ENCODE measurements at places on chromosomes 1 and 21.

DNA sequence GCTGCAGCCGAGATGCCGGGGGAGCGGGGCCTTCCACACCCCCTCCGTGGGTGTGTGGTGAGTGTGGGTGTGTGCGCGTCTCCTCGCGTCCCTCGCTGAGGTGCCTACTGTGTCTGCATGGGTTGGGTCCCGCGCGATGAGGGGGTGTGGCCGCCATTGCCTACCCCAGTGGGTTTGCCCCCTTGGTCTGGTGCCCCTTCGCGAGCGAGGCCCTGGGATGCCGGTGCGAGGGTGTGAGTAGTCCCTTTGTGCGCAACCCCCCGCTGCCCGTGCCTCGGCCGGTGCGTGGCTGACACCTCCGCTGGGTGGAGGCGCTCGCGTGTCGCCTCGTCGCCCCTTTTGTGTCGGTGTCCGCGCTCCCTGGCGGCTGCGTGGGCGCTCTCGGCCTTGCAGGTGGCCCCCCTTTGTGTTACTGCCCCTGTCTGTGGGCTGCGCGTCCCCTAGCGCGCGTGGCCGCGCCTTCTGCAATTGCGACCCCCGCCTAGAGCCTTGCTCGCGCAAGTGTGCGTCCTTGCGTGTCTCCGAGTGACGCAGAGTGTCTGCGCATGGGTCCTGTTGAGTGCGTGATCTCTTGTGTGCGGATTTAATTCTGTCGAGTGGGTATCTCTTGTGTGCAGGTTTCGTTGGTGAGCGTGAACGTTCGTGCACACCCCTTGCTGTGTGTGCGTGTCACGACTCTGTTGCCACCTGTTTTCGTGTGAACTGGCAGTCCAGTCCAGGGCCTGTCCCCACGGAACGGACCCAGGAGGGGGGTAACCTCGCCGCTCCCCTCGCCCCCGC is 553 bp downstream of the TTC3 start:
- DNase-seq = peak; percentile 67

DNA sequence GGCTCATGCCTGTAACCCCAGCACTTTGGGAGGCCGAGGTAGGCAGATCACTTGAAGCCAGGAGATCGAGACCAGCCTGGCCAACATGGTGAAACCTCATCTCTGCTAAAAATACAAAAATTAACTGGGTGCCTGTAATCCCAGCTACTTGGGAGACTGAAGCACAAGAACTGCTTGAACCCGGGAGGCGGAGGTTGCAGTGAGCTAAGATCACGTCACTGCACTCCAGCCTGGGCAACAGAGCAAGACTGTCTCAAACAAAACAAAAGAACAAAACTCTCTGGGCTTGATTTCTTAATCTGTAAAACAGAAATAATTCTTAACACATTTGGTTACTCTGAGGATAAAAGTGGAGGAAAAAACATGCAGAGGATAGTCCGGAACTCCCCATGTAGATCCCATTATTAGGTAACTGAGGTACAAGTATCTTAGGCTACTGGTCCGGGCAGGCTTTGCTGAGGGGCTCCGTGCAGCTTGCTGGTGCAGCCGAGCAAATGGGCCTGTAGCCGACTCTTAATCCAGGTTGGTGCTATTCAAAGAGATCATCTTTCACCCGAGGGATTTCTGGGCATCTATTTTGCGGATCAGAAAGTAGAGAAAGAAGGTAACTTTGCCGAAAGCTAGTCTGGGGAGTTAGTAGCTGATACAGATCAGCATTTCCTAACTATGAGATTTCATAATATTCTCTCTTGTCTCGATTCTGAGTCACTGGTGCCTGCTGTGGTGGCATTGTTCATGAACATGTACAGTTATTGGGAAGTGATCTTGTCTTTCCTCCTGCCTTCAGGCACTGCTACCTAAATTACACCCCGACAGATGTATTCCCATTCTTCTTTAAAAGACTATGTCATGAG is 56.8 kb downstream of the NFIA start:
- DNase-seq = no peak

DNA sequence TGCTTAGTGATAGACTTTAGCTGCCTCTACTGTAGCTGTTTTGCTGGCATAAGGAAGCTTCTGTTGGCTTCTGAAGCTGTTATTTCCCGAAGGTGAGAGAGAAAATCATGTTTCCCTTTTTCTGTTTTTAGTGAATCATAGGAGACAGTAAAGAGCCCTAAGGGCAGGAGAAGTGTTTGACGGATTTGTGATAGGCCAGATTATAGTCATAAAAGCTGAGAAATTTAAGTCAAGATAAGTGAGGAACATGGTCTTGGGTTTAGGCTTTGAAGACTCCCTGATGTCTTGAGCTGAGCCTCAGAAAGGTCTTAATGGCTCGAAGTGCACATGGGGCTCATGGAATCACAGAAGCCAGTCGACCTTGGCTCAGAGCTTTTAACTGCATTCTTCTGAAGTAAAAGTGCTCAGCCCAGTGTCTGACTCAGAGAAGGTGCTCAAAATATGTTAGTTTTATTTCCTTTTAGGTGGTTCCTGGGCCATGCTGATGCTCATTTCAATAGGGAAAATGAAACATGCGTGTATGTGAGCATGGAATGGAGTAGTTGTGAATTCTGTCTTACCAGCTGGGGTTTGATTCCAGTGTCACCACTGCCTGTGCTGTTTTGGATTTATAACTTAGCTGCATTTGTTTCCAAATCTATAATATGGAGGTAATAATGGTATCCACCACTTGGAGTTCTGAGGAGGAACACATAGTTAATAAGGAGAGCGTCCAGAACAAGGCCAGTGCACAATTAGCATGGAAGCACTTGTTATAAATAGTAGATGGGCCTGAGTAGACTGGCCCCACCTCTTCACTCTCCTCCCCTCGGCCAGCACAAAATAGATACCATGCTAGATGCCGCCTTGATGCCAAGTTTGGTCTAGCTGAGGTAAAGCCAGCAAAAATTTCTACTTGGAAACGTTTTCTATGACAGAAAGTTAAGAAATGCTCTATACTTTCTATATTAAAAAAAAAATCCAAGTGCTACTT is 99.2 kb downstream of the C1orf21 start:
- DNase-seq = no peak

DNA sequence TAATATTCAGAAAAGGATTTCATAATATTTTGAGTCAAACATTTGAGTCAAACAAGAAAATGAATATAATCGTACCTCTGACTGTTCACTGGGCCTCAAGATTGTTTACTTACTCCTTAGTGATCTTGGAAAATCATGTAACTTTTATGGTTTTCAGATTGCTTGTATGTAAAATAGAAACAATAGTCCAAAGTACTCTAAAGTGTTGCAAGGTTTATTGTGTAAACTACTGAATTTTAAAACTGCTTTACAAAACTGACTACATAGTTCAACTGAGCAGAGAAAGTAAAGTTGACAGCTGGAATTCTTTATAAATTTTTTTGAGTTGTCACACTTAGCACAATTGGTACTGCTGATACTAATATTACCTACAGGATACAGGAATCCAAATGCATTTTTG is 931.0 kb downstream of the NCAM2 start:
- DNase-seq = no peak

DNA sequence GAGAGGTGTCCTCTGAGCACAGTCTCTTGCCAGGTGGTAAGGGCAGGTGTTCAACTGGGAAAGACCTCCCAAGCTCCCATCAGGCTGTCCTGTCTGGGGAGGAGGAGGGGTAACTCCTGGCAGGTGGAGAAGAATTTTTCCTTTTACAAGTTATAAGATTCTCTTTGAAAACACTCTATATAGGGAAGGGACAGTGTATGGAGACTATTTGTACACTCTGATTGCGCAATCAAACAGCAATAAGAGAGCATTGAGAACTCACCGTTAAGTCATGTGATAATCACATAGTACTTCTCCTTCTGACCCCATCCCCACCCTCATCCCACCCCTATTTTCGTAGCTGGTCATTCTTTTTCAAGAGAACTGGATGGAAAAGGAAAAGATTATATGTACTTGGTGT is 179.3 kb upstream of the ZNF644 start:
- DNase-seq = no peak

DNA sequence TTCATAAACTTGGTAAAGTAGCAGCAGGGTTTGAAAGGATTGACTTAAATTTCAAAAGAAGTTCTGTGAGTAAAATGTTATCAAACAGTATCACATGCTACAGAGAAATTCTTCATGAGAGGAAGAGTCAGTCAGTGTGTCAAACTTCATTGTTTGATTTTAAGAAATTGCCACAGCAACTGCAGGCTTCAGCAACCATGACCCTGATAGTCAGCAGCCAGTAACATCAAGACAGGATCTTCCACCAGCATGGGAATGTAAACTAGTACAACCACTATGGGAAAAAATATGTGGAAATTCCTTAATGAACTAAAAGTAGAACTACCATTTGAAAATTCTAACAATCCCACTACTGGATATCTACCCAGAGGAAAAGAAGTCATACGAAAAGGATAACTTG is 11.5 kb downstream of the MAEL start:
- DNase-seq = no peak

DNA sequence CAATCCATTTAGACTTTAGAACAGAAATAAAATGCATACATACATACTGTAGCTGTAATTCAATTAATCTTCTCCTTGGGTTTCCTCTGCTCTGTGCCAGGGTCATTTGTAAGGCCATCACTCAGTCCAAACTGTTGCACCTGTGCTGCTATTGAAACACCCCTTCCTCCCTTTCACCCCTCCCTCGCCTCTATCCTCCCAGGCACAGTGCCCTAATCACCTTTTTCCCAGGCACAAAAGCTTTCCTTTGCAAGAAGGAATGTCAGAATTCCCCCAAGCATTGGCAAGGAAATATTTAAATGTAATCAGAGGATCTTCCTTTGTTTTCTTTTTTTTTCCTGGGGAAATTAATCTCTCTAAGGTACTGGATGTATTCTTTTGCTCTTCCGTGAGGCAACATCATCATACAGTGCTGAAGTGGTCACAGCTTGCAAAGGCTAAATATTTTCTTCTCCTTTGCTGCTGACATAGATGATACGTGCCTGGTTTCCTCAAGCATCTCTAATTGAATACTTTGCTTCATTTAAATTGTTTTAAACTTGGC is 339.3 kb upstream of the NR5A2 start:
- DNase-seq = no peak

GRCh38 chr1:197041486-197042353 is 25.3 kb downstream of the F13B start:
- no peak for DNase-seq

DNA sequence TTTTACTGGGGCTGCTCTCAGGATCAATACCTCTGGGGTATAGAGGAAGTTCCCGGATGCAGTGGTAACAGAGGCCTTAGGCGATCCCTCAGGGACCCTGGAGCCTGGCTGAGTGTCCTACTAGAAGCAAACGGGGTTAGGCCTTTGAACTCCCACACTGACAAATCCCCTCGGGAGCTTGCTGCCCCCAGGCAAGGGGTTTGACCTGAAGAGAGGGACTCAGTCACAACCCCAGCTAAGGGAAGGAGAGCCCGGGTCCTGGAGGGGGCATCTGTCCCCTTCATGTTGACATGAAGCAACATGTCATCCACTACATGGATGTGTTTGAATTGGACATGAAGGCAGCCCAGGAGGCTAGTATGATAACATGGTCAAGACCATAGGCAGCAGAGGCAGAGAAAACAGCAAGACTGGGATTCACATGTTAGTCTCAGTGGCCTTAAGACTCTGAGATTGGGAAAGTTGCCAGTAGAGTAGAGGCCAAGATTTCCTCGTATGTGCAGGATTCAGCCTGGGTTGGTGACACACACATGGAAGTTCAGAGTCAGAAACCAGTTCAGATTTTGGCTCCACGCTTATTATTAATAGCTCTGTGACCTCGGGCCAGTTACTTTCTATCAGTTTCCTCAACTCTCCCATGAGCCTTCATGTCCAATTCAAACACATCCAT is 101.5 kb downstream of the KCNN3 start:
- DNase-seq = no peak

GRCh38 chr1:118021668-118022067 is 92.1 kb downstream of the WDR3 start:
- DNase-seq = no peak

- DNase-seq = no peak
Observed at GRCh38 chr1:231827337-231828105, 200.9 kb downstream of the DISC1 start.

- DNase-seq = no peak
Observed at GRCh38 chr1:212158912-212159796, 123.6 kb downstream of the DTL start.

DNA sequence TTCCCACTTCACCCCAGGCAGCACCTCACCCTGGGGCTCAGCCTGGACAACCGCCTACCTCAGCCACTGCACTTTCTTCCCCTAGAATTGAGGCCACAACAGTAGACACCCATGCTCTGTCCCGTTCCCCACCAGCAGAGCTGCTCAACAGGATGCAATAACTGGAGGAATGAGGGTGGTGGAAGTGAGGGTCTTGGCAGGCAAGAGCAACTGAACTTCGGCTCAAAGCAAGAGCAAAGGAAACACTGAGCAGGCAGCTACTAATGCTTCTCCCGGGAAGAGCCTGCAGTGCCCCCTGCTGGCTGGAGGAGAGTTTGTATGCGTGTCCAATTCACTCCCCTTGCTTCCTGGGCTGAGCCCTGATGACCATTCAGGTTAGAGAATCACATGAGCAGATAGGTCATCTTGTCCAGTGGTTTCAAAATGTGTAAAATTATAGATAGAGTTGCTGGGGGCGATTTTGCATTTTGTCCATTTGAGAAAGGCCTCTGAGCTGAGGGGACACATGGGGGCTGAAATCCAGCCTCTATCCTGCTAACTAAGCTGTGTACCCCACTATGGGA is 13.9 kb downstream of the NT5C1A start:
- peak; percentile 77 for DNase-seq

- DNase-seq = no peak
Observed at GRCh38 chr1:219446288-219446687, 166.6 kb downstream of the ZC3H11B start.

GRCh38 chr1:68049941-68050878 is at the start of gene DIRAS3:
DIRAS3 (minus strand) TSS chr1:68050627; CDS start chr1:68047297, 3,330 bp downstream.
- no peak for DNase-seq

GRCh38 chr1:8560611-8561544 is 243.0 kb downstream of the SLC45A1 start:
- peak; percentile 45 for DNase-seq

DNA sequence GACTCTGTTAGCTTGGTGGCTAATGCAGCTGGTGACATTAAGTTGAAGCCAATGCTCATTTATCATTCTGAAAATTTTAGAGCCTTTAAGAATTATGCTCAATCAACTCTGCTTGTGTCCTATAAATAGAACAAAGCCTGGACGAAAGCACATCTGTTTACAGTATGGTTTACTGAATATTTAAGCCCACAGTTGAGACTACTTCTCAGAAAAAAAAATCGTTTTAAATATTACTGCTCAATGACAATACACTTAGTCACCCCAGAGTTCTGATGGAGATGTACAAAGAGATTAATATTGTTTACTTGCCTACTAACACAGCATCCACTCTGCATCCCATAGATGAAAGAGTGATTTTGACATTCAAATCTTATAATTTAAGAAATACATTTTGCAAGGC is 79.6 kb downstream of the NEGR1 start:
- DNase-seq = no peak

Data from CD4-positive, alpha-beta T cell treated with Interleukin-6 for 4 hours (primary cell).